Activated B cell treated with CpG ODN at 0.5 μM for 24 hours (primary cell): ENCODE measurements at places on chromosomes 2 and 18. TPM values are rescaled to one million over a fixed set of nuclear protein-coding genes. Genes with fewer than 3 reads are reported as not detected.

DNA sequence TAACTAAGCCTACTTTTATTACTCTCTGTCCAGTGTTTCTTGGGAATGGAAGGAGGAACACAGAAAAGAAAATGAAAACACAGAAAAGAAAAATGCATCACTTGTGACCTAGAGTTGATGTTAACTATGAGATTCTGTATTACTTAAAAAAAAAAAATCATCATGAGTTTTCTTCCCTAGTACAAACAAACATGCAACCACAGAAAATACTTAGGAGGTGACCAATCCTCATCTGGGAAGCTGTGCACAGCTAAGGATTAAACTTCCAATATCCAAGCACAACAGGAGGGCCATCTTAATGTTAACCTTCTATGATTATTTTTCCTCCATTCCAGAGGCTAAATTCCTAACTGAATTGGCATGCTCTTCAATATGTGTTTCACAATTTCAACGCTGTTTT is 1140.4 kb downstream of the LRP1B start:
- no peak for DNase-seq

- no peak for DNase-seq
Observed at GRCh38 chr2:7392076-7392787, 475.0 kb downstream of the RNF144A start.

DNA sequence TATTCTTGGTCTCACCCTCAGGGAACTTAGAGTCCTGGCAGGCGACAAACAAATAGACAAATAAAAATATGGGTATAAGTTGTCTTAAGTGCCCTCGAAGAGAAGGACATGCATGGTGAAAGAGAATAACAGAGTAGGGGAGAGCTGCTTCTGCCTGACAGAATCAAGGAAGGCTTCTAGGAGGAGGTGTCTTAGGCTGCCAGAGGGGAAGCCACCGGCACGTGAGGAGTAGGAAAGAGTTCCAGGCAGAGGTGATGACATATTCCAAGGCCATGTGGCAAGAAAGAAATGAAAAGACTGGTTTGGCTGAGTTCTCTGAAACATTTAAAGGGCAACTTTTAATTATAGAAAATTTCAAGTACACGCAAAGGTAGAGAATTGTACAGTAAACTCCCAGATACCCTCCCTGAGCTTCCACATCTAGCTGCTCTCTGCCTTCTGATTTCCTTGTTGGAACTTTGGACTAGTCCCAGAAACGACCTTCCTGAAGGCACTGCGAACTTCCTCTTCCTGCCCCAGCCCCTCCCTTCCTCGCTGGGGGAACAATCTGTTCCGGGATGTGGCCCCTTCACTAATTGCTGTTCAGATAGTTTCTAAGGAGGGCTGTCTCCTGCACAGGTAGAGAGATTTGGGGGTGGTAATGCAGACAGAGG is 91.7 kb downstream of the DYSF start:
- no peak for DNase-seq

DNA sequence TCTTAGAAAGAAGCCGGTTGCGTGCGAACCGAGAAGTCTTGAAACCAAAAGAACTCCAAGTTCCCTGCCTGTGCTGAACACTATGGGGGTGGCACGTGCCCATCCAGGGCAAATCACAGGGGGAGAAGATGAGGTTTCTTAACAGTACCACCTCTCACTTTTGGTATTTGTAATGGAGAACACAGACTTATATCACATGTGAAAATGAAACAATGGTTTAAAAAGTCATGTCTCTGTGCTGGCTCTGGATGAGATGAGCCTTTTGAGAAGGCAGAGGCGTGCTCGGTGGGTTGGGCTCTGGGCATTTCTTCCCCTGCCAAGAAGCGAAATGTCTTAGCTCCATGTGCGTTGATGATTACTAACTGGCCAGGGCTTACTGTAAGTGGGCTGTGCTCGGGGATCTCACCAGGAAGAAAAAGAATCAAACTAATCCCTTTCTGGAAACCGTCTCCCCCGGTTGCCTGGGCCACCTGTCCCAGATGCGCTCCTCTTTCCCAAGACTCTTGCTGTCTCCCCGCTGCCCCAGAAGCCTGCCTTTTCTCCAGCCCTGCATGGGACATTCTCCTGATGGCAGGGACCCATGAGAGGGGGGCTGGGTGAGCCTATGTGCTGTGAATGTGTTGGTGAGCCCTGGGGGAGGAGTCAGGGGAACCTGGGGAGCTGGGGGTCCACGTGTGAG is 252.9 kb downstream of the PRKCE start:
- DNase-seq, result no peak

GRCh38 chr2:66301022-66301766 is 133.7 kb upstream of the MEIS1 start:
- DNase-seq, result no peak

DNA sequence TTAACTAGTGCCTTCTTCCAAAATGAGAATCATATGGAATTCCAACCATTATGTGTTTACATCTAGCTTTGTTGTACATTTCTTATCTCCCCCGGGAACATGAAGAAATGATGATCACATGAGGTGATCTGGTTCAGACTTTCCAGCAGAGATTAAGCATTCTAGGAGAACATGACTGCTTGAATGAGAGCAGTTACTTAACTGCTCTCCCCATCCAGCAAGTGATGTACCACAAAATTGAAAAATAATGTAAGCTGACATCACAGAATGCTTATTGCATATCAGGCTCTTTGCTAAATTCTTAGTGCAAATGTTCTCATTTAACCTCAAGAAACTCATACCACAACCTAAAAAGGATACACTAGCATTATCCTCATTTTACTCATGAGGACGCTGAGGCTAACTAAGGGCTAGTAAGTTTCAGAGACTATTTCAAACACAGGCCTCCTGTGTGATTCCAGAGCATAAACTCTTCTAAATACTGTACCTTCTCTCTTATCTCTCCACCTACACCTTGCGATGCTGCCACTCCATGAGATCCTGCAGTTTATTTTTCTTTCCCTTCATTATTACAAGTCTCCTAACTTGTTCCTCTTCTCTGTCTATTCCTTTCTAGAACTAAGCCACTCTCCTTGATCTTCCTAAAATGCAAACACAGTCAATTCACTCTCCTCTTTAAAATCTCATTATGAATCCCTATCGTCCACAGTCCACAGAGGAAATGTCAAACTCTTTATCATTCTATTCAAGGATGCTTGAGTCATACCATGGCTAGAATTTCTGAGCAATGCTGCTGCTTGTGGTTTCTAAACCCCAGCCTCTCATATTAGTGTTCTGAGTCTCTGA is 1224.8 kb upstream of the ZEB2 start:
- no peak for DNase-seq

DNA sequence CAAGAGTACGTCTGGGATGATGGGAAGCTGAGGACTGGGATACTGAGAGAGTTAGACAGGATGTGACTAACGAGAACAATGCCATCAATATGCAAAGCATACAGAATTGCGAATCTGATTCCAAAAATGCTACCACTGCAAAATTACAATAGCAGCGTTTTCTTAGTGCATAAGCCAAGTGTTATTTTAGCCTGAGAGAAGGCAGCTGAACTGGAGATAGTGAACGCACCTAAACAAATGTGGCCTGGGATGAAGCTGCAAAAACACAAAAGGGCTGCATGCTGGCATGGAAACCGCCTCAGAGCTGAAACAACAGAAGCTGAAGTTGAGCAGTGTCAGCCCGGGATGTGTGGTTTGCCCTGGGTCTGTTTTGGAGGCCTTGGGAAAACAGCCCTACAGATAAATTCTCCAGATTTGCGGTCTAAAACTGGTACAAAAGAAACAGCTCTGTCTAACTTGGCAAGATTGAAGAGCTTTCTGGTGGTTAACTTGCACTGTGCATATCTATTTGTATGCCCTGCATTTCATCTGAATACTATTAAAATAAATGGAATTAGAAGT is 45.5 kb downstream of the LYPD6 start:
- DNase-seq, result no peak

DNA sequence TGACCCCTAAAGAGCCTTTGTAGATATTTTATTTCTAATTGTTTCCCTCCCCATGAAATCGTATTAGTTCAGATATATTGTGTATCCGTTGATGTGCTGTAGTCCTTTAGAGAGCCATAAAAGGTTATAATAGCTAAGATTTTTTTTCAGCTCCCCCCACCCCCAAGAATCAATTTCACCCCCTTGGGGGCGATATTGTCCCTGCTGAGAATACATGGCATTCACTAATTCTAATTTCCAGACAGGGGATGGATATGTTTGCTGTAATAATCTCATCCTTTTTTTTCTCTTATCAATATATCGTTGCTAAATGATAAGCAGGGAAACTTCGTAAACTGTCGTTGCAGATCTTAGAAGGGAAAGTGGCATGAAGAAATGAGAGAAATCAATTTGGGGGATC is 530.7 kb downstream of the TMEM182 start:
- DNase-seq, result no peak

- DNase-seq, result no peak
Observed at GRCh38 chr2:217900010-217900779, 102.6 kb downstream of the TNS1 start.

- no peak for DNase-seq
Observed at GRCh38 chr18:59249199-59249774, 24.0 kb downstream of the RAX start.

DNA sequence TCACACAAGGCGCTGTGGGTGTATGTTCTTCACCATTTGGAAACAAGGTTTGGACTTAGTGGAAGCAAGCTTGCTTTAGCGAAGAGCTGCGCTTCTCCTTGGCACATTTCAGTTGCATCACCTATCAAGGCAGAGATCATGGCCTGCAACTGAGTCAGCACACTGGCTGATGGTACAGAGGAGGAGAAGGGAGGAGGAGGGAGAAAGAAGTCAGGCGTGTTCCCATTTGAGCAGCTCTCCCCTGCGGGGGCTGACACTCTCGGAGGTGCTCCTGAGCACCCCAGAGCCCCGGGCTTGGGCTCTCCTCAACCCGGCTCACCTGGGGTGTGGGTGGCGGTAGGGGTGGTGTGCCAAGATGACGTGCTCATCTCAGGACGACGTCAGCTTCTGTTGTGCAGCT is 6.0 kb upstream of the SERPINB5 start:
- no peak for DNase-seq

DNA sequence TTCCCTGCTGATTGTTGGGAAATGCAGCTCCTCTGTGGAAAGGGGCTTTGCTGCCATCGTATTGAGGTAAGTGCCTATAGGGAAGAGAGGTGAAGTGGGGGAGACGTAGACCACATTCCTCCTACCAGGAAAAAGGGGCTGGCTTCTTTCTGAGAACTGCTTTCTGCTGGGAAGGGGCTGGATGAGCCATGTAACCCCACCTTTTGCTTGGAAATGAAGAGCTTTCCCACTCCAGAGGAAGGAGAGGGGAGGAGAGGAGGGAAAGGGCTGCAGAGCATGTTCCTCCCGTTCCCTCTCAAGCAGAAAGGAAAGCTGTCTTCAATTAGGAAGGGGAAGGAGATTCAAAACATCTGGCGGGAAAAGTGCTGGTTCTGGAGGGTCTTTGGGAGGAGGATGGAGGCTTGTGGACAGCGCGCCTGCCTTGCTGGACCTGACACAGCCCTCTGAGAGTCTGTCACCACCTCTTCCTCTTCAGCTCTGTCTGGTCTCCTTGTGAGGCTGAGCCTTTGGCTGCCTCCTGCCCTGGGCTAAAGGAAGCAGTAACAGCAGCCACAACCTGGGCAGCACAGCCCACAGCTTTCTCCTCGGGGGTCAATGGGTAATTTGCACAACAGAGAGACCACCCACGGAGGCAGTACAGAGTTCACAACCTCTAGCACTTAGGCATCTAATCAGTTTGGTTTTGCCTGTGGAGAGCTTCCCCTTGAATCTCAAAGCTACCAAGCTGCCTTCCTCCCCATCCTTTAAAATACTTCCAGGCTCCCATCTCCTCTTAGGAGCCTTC is 410.0 kb upstream of the TNP1 start:
- no peak for DNase-seq

- no peak for DNase-seq
Observed at GRCh38 chr2:168685600-168686451, 116.6 kb upstream of the NOSTRIN start.

DNA sequence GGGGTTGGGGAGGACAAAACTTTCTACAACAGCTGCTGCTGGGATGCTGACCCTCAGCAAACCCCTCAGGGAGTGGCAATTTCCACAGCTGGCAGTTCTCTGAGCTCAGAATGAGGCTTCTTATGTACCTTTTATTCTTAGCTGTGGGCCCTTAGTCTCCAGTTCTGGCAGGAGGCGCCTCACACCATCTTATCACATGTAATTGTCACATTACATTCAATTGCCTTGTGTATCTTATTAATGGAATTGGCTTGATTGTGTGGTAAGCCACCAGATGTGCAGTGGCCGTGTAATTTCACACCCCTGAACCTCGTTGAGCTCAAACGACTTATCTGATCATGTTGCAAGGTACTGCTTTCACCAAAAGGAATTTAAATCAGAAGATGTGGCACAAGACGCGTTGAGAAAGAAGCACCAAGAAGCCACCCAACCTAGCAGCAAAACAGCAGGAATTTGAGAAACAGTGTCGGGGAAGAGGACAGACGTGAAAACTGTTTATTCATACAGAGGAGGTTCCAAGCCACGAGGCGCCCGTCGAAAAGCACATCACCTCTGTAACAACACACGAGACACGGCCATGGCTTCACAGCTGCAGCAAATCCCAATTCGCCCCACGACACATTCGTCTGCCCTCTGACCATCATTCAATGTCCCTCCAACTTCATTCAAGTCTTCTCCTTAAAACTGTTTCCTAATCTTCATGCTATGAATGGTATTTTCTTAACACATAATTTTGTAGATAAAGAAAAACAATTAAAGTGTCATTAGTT is 53.6 kb upstream of the LPIN2 start:
- no peak for DNase-seq

GRCh38 chr18:3367491-3368091 is 82.4 kb upstream of the TGIF1 start:
- DNase-seq, result no peak

DNA sequence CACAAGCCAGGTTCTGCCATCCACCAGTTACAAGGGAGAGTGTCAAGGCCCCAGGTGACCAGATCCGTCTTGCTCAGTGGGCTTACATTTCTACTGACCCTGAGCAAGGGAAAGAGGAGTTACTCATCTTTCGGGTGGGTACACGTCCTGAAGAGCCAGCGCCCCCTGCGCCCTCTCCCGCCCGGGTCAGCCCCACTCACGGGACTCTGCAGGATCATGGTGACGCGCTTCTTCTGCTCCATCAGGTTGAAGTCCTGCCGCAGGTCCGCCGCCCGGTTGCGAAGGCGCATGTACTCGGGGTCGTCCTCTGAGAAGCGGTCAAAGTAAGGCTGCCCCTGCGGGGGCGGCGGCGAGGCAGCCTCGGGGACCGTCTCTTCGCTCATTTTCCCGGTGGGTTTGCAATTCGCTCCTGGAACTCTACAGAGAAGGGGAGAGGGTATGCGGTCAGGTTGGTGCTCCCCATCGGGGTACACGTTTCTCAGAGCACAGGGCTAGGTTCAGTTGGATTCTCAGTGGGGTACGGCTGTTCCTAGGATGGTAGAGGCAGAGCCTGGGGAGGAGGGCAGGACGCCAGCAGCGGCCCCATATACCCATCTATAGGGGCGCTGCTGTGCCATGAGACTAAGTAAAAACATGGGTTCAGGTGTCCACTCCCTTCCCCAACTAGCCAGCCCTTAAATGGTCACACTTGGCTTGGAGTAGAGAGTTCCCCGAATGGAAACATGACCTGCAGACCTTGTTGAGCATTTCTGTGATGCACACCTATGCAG is 61.8 kb downstream of the ADD2 start:
- DNase-seq, result no peak

GRCh38 chr18:45670281-45670962 is 53.6 kb upstream of the SLC14A1 start:
- DNase-seq, result no peak

GRCh38 chr18:42392416-42392815 is 437.4 kb downstream of the PIK3C3 start:
- no peak for DNase-seq

Gene POTEI
- not detected in 2 replicates for total RNA-seq

Gene CDK5R2
- total RNA-seq, result 0.07 TPM in 1 of 2 replicates, not detected in the other

Gene TXNDC9
- 26.8 and 28.1 TPM in 2 replicates for total RNA-seq

Gene RPRM
- not detected in 2 replicates for total RNA-seq

Gene GLI2
- not detected in 2 replicates for total RNA-seq

Gene RAX
- not detected in 2 replicates for total RNA-seq

Gene UGT1A8
- not detected in 2 replicates for total RNA-seq

Gene FKBP1B
- 1.4 and 2.3 TPM in 2 replicates for total RNA-seq
